A673 (cell line): ENCODE measurements at places on chromosomes 2 and 18. TPM values are rescaled to one million over a fixed set of nuclear protein-coding genes. Genes with fewer than 3 reads are reported as not detected.

The SPC25 gene
- 56.3 and 64.3 TPM in 2 replicates for total RNA-seq

The EIF2AK2 gene
- total RNA-seq: 64.4 and 68.4 TPM in 2 replicates

The NEU2 gene
- total RNA-seq: not detected in 2 replicates

The RAD51AP2 gene
- total RNA-seq: 0.13 and 0.24 TPM in 2 replicates

The AOX1 gene
- total RNA-seq: 2.4 and 3.1 TPM in 2 replicates

The TMEFF2 gene
- total RNA-seq: 6.0 and 7.0 TPM in 2 replicates

The ITGA6 gene
- 7.7 and 10.7 TPM in 2 replicates for total RNA-seq

The CD8B gene
- not detected in 2 replicates for total RNA-seq

The GCG gene
- total RNA-seq: not detected in 2 replicates

The CHCHD5 gene
- 37.1 and 41.4 TPM in 2 replicates for total RNA-seq
